Panc1 (cell line): ENCODE measurements at places on chromosomes 12 and 14.

- DNase-seq = no peak
Measured at GRCh38 chr12:53987787-53988230, 2.9 kb downstream of the HOXC10 start.

DNA sequence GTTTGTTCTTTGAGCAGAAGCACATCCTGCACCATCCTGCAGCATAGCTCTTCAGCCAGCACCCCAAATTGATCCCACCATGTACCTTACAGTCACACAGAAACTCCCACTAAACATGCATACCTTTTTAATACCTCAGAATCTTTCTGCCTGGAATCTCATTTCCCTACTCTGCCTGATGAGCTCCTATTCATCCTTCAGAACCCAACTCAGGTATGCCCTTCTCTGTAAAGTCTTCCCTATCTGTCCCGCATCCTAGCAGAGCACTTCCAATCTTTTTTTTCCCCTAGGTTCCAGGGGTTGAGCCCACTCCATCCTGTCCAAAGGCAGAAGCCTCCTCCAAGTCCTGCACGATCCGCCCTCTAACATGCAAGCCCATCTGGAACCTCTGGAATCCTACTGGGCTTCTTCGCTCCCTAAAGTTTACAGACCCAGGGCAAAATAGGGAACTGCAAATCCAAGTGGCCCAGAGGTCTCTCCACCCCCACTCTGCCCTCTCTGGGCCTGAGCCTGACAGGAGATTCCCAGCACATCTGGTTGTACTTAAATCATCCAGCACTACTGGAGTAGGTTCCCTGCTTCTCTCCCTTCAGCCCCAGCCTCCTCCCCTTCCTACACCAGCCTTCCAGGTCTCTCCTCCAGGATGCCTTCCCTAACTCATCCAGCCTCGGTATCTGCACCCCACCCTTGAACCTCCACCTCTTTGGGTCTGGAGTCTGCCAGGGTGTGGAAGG, 4.1 kb upstream of the FIGNL2 start:
- no peak for DNase-seq

GRCh38 chr14:67736771-67737170, 35.1 kb downstream of the RDH12 start:
- no peak for DNase-seq

GRCh38 chr12:49133014-49133413, 1.8 kb upstream of the TUBA1B start:
- no peak for DNase-seq

DNA sequence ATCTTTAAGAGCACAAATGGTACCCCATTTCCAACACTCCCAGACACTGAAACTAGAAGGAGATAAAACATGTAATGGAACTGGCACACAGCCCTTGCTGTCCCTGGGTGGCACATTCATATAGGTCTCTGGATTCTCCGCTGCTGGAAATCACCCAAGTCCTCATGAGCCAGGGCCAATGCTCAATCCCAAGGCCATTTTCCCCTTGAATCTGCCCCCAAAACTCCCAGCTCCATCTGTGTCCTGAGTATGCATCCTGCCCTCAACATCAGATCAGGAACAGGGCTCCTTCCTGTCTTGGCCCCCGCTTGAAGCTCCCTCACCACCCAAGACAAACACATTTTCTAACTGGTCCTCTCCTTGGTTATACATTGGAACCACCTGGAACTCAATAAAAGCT, 24.6 kb downstream of the KRT76 start:
- DNase-seq = no peak

GRCh38 chr12:111412007-111412829, 6.5 kb downstream of the SH2B3 start:
- no peak for DNase-seq

- DNase-seq = no peak
Measured at GRCh38 chr14:105216490-105217247, 31.7 kb upstream of the BTBD6 start.

DNA sequence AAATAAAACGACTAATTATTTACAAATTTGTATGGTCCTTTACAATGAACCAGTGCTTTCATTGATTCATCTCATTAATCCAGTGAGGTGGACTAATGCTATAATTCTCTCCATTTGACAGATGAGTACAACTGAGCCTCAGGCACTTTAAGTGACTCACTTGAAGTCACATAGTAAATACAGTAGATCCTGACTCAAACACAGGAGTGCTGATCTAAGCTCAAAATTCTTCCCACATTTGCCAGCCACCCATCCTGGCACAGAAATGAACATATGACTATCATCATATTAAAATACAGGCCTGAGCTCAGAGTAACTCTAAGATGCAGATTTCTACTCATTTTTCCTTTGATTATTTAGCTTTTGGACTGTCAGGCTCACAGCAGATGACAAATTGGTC, 30.6 kb downstream of the SLC16A7 start:
- no peak for DNase-seq

GRCh38 chr12:25829192-25829591, 129.3 kb upstream of the RASSF8 start:
- no peak for DNase-seq

GRCh38 chr12:1587927-1588574, 6.3 kb downstream of the FBXL14 start:
- no peak for DNase-seq

DNA sequence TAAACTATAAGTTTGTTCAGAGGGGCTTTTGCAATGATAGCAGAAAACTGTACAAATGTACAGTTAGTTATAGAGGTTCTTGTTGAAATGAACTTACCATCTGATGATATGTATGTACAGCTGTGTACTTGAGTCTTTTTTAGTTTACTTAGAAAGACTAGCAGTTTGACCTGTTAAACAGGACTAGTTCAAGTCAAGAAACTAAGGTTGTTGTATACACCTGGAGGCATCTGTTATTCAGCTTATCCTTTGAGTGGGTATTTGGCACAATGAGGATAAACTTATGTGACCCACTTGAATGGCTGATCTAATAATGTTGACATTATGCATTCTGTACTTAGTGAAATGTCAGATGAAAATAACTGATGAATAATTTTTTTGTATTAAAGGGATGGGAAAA, 13.4 kb downstream of the MTERF2 start:
- no peak for DNase-seq

GRCh38 chr14:104103061-104103445, 17.6 kb downstream of the ASPG start:
- no peak for DNase-seq

DNA sequence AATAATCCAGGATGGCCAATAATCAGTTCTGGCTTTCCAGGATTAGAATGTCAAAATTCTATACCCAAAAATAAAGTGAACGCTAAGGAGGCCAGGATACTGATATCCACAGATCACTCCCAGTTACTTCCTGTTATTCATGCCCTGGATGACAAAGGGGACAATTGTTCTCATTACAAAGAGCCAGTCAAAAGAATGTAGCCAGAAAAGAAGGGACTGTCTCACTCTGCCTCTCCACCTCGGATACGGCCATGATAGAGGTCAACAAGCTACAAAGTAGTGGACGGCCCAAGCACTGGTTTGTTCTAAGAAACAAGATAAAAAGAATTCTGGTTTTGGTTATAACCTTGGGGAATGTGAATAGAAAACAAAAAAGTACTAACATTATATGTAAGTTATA, 116.1 kb upstream of the ATF7IP start:
- no peak for DNase-seq

GRCh38 chr14:55388160-55388559, 23.5 kb downstream of the ATG14 start:
- no peak for DNase-seq

DNA sequence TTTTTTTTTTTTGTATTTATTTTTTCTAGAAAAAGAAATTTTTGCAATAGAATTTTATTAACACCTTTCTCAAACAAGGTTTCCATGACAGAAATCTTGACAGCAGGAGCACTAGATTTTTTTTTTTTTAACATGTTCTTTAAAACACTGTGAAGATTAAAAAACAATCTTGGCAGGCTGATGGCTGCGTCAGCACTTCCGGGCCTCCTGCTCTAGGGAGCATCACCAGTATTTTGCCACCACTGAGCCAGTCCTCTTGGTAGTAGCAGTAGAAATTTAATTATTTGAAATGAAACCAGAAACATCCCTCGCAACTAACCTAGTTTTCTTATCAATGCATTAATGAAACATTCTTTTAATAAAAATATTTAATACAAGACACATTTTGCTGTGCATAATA, 99.6 kb downstream of the APAF1 start:
- no peak for DNase-seq

- DNase-seq = no peak
Measured at GRCh38 chr14:69153873-69154270, 953 bp upstream of the DCAF5 start.

- no peak for DNase-seq
Measured at GRCh38 chr12:41993283-41993682, 151.4 kb downstream of the GXYLT1 start.

GRCh38 chr12:127625176-127625771, 641.7 kb upstream of the TMEM132C start:
- DNase-seq = no peak

DNA sequence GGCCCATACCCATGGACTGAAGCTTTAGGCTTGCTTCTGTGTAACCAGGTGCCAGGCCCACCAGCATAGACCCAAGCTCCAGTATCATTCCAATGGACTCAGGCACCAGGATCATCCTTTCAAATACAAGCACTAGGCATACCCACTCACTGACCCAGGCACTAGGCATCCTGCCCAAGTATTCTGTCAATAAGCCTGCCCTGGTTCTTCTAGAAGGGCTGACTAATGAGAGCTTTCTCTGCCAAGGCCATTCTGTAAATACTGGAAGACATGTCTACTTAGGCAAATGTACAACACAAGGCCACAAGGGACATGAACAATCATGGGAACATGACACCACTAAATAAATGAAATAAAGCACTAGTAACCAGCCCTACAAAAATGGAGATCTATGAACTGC, 352.2 kb downstream of the FSCB start:
- no peak for DNase-seq

DNA sequence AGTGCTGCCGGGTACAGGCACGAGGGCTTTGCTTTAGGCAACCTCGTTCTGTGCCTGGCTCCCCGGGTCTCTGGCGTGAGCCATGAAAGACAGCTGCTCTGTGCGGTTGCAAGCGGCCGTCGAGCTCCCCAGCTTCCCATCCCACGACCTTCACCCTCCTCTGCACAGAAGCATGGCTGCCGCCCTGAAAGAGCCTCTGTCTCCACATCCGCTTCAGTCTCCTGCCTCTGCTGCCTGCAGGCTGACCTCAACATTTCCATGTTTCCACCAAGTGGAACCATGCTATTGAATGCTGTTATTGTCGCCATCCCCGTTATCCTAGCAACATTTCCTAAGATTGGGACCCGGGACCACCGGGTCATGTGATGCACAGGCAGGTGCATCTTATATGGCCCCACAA, 57.1 kb downstream of the KDM2B start:
- DNase-seq = no peak

GRCh38 chr12:110217996-110218674, 62.9 kb upstream of the ATP2A2 start:
- DNase-seq = no peak

- DNase-seq = no peak
Measured at GRCh38 chr14:94292872-94293577, at the start of gene SERPINA10. Gene SERPINA10, minus strand, starts transcription at chr14:94293268. Its CDS starts 2,675 bp downstream, at chr14:94290593.

DNA sequence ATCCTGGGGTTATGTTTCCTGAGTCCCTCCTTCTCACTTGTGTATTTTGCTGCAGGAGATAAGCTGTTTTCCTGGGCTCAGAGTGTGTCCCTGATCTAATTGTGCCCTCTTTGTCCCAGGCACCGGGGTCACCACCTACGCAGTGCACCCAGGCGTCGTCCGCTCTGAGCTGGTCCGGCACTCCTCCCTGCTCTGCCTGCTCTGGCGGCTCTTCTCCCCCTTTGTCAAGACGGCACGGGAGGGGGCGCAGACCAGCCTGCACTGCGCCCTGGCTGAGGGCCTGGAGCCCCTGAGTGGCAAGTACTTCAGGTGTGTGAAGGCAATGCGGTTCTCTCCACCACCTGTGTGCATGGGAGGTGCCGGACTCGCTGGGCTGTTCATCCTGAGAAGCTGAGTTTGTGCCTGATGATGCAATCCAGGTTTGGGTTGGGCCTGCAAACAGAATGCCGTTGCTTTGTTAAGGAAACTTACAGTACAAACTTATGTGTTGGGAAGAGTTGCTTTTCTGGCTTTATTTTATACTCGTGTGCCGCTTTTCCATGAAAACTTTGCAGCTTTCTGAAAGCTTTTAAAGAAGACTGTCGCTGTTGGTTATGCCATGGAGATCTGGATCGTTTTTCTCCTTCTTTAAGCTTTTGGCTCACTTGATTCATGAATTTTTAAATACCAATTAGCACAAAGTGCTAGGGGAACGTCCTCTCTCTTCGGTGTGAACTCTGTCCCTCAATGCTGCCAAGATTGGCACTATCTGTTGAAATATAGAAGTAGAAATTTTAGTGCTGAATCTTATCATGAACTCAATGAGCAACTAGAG, 27.6 kb downstream of the RDH12 start:
- no peak for DNase-seq

DNA sequence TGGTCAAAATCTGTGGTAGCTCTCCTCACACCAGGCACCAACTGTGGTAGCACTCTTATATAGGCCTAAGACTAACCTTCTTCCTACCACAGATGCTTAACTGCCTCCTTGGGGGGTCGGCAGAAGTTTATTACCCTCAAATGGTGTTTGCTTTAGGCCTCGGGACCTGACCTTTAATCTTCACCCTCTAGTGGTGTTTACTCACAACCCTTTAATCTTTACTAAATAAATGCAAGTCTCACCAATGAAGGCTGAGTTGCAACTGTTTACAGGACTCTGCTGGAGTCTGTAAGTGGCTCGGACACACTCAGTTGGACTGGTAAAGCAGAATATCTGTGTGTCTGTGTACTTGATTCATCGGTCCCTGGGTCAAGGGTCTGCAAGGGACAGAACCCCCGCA, 29.4 kb downstream of the CCER1 start:
- DNase-seq = no peak

GRCh38 chr14:103594265-103594664, 31.5 kb downstream of the COA8 start:
- DNase-seq = no peak

DNA sequence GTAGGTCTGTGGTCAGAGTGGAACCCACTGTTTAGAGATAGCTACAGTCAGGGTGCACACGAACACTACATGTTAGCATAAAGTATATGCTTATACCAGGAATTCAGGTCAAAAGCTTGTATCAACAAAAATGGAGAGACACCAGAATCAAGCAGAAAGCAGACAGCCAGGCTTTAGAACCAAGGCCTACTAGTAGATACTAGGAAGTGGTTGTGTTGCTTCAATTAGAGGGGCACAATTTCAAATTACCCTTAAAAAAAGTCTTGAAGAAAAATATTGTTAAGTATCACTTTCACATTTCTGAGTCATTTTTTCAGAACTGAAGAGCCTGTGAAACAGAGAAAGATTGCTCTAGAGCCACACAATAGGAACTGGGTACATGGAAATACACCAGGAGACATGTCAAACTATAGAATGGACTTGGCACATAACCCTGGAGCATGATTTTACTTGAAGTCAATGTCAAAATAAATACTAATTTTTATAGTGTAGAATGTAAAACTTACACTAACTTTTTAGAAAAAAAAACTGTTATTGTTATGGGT, 41.6 kb downstream of the LRRC9 start:
- no peak for DNase-seq
